Stomach (tissue), 19 donors: ENCODE measurements at places on chromosomes 16 and 17. TPM values are rescaled to one million over a fixed set of nuclear protein-coding genes. Genes with fewer than 3 reads are reported as not detected.

CNOT1 gene
- total RNA-seq = 188 TPM

GRCh38 chr17:33803199-33803685 is 451.8 kb upstream of the CCL2 start:
- DNase-seq = no peak
- no peaks in the 10 kb centered on the region for H3K4me1 ChIP-seq
- H3K27me3 ChIP-seq = no peaks in the 10 kb centered on the region
- H3K4me3 ChIP-seq = no peak overlapping the region
- H3K27ac ChIP-seq = no peak overlapping the region
- no peaks in the 10 kb centered on the region for H3K36me3 ChIP-seq

GRCh38 chr17:14923981-14924380 is 341.1 kb downstream of the PMP22 start:
- H3K27ac ChIP-seq = no peak overlapping the region
- DNase-seq = no peak
- no peaks in the 10 kb centered on the region for H3K27me3 ChIP-seq
- H3K4me3 ChIP-seq = no peak overlapping the region
- H3K36me3 ChIP-seq = no peaks in the 10 kb centered on the region

DNA sequence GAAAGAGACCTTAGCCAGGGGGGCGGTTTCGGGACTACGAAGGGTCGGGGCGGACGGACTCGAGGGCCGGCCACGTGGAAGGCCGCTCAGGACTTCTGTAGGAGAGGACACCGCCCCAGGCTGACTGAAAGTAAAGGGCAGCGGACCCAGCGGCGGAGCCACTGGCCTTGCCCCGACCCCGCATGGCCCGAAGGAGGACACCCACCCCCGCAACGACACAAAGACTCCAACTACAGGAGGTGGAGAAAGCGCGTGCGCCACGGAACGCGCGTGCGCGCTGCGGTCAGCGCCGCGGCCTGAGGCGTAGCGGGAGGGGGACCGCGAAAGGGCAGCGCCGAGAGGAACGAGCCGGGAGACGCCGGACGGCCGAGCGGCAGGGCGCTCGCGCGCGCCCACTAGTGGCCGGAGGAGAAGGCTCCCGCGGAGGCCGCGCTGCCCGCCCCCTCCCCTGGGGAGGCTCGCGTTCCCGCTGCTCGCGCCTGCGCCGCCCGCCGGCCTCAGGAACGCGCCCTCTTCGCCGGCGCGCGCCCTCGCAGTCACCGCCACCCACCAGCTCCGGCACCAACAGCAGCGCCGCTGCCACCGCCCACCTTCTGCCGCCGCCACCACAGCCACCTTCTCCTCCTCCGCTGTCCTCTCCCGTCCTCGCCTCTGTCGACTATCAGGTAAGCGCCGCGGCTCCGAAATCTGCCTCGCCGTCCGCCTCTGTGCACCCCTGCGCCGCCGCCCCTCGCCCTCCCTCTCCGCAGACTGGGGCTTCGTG is at the start of gene MAPT:
MAPT (plus strand) TSS at position 533 of the 763 bp plus-strand sequence. CDS start 67,784 bp downstream, outside the sequence.
- peak within 1 kb of the TSS; percentile 77 for H3K27ac ChIP-seq
- DNase-seq = peak; percentile 90
- H3K4me1 ChIP-seq = peaks cover 25% of the 10 kb centered on the region
- no peaks in the 10 kb centered on the region for H3K36me3 ChIP-seq
- H3K4me3 ChIP-seq = peak within 1 kb of the TSS; percentile 98

DNA sequence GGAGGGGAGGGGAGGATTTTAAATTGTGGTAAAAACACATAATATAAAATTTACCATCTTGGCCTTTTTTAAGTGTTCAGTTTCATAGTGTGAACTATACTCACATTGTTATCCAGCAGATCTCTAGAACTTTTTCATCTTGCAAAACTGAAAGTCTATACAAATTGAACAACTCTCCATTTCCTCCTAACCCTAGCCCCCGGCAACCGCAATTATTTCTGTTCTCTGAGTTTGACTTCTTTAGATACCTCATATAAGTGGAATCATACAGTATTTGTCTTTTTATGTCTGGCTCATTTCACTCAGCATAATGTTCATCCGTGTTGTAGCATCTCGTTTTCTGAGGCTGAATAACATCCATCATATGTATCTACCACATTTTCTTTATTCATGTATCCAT is 30.0 kb upstream of the MRTFB start:
- no peak for DNase-seq
- H3K27me3 ChIP-seq = no peaks in the 10 kb centered on the region
- no peak overlapping the region for H3K27ac ChIP-seq
- no peaks in the 10 kb centered on the region for H3K4me1 ChIP-seq
- H3K36me3 ChIP-seq = no peaks in the 10 kb centered on the region

GRCh38 chr17:12180644-12181261 is 160.1 kb downstream of the MAP2K4 start:
- peak overlapping the region; percentile 16 for H3K27ac ChIP-seq
- peak; percentile 86 for DNase-seq
- no peak overlapping the region for H3K4me3 ChIP-seq
- no peaks in the 10 kb centered on the region for H3K27me3 ChIP-seq
- H3K36me3 ChIP-seq = no peaks in the 10 kb centered on the region
- no peaks in the 10 kb centered on the region for H3K4me1 ChIP-seq

GRCh38 chr16:17302214-17302613 is 168.5 kb downstream of the XYLT1 start:
- DNase-seq = no peak
- H3K4me3 ChIP-seq = no peak overlapping the region
- H3K27me3 ChIP-seq = no peaks in the 10 kb centered on the region
- no peaks in the 10 kb centered on the region for H3K36me3 ChIP-seq
- no peak overlapping the region for H3K27ac ChIP-seq
- peaks cover 50% of the 10 kb centered on the region for H3K4me1 ChIP-seq

- no peak overlapping the region for H3K4me3 ChIP-seq
- no peaks in the 10 kb centered on the region for H3K4me1 ChIP-seq
- H3K27me3 ChIP-seq = no peaks in the 10 kb centered on the region
- H3K36me3 ChIP-seq = no peaks in the 10 kb centered on the region
Observed at GRCh38 chr17:51627779-51628178, 367.4 kb downstream of the UTP18 start.

GRCh38 chr16:24348545-24349290 is 92.6 kb downstream of the CACNG3 start:
- no peaks in the 10 kb centered on the region for H3K36me3 ChIP-seq
- no peak for DNase-seq
- peaks cover 9% of the 10 kb centered on the region for H3K27me3 ChIP-seq
- H3K27ac ChIP-seq = no peak overlapping the region
- no peak overlapping the region for H3K4me3 ChIP-seq

- no peaks in the 10 kb centered on the region for H3K36me3 ChIP-seq
- H3K4me3 ChIP-seq = no peak overlapping the region
- no peak overlapping the region for H3K27ac ChIP-seq
- DNase-seq = no peak
- H3K4me1 ChIP-seq = no peaks in the 10 kb centered on the region
- H3K27me3 ChIP-seq = no peaks in the 10 kb centered on the region
Observed at GRCh38 chr17:36778448-36778847, 158.8 kb upstream of the LHX1 start.
